CD4-positive, alpha-beta T cell treated with Interleukin-15 for 1 hour (primary cell): ENCODE measurements at places on chromosomes 2 and 18.

- DNase-seq: no peak
Observed at GRCh38 chr2:237863102-237863511, 3.7 kb downstream of the RAMP1 start.

DNA sequence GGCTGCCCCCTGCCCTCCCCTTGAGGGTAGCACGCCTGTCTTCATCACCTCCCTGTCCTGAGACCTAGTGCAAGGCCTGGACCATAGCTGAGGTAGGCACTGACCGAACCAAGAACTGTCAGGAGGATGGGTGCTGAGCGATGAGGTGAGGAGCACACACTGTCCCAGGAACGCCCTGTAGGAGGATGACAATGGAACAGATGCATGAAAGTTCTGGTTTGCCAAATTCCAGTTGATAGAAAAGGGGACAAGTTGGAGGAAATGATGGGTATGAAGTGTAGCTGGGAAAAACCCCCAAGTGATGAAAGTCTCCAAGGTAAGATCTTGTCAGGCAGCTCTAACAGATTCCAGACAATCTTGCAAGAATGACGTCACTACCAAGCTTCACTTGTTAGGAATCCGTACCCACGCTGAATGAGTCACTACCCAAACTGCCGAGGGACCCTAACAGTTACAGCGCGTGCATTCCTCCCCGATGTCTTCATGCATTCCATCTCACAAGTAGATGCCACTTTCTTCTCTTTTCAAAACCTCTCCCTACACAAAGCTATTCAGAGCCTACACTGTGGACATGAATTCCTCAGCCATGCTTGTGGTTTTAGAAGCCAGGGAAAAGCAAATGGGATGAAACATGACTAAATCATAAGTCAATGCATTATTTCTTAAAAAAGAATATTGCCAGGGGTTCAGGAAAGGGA lies 27.6 kb downstream of the MRPL33 start:
- DNase-seq: no peak

DNA sequence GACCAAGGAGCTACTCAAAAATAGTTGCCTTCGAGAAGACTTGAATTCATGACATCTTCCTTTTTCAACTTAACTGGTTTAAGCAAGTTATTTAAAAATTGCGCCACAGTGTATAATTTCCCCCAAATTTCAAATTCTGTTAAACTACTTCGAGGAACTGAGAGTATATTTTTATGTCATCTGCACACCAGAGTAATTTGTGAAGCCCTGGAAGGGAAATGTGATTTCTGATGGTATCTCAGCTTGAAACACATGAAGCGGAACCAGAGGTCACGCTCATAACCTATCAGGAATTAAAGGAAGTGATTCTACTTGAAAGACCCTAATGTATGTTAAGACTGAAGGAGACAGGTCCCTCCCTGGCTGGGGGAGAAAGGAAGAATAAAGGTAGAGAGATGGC lies 33.9 kb upstream of the DARS1 start:
- DNase-seq: no peak

DNA sequence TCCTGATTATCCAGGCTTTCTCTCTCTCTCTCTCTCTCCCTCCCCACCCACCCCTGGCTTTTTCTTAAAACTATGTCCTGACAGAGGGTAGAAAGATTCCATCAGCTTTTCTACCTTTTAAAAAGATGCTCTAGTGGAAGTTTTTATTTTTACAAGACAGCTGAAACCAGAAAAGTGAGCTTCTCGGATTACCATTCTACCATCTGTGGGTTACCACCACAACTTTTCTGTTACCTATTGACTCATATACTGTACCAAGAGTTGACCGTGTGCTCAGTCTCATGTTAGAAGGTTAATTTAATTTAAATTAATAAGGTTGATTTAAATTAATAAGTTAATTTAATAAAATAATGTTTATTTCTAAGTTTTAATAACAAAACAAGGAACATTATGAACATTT lies 137.6 kb downstream of the UPP2 start:
- no peak for DNase-seq

DNA sequence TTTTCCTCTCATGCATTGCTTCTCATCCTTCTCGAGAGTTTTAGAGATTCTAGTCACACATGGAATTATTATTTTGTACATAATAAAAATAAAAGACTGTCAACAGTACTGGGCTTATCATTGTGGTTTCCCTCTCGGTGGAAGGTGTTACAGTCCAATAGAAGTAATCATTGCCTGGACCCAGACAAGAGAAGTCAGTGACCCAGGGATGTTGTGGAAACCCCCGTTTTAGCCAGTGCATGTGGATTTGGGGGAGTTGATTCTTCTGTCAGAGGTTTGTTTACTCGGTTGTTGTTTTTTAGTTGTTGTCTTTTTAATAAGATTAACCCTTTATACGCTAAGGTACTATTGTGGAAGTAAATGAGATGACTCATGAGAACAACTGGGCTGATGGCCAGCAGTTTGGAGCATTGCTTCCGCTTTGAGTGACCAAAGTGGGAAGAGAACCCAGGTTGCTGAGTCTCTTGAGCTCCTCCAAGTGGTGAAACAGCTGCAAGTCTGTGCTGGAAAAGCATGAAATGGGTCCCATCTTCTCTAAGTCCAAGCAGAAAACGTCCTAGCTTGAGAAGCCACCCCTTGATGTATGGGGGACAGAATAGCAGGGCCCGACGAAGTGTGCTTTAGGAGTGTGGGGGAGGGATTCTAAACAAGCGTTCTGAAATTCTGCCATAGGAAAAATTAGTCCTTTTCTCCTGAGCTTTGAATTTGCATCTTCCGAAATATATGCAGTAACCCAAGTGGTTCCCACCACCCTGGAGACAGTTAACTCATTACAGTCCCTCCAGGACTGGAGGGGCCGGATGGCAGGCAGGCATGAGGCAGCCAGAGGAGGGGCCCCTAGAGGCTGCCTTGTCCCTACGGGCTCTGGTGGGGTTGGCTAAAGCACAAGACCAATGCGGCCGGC lies 61.8 kb upstream of the GPR45 start:
- DNase-seq: no peak

GRCh38 chr2:71846669-71847291 lies 300.9 kb downstream of the CYP26B1 start:
- no peak for DNase-seq

DNA sequence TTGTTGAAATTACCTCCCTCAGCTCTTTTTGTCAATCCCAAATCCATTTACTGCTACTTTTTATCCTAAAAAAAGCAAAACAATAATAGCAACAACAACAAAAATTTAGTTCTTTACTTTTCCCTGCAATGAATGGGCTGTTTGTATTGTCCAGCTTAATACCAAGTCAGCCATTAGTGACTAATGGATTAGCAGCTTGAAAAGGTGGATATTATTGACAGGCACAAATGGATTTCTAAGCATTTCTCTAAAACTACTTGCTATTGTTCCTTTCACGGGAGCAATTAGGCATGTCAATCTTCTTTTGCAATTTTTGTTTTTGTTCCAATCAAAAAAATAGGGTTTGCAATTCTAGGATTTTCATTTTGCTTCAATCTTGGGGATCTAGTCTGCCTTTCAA lies 32.1 kb upstream of the SPAG16 start:
- no peak for DNase-seq

DNA sequence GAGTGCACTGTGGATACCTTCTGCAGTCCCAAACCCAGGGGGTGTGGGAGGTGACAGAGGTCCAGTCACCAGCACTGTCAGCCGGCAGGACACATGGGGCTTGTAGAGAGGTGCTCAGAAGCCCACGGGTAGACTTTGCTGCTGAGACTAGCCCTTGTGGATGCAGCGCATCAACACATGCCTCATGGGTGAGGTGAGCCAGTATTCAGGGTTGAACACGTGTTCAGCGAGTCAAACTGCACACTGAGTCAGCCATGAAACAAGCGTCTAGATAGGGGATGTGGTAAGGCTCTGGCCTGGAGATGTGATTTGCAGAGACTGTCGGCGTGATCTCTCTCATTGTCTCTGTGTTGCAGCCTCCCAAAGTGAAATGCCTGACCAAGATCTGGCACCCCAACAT lies 35.8 kb upstream of the SCLY start:
- DNase-seq: no peak

- no peak for DNase-seq
Observed at GRCh38 chr2:96072746-96073145, 38.0 kb upstream of the GPAT2 start.

DNA sequence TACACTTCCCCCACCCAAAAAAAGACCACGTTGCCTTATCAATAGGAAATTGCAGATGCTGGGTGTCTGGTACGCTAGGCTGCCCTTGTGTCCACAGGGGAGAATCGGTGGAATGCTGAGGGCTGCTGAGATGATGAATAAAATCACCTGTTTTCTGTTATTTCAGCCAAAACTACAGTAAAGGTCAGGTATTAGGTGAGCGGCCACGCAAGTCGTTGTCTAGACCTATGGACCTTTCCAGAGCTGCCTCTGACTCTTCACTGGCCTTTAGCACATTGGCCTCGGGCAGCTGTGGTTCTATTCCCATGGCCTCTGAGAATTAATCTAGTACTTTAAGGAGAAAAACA lies 89.6 kb downstream of the MTCL1 start:
- no peak for DNase-seq

GRCh38 chr18:56202678-56203077 lies 435.7 kb downstream of the TXNL1 start:
- no peak for DNase-seq

- DNase-seq: no peak
Observed at GRCh38 chr18:10432781-10433180, 21.7 kb upstream of the APCDD1 start.

DNA sequence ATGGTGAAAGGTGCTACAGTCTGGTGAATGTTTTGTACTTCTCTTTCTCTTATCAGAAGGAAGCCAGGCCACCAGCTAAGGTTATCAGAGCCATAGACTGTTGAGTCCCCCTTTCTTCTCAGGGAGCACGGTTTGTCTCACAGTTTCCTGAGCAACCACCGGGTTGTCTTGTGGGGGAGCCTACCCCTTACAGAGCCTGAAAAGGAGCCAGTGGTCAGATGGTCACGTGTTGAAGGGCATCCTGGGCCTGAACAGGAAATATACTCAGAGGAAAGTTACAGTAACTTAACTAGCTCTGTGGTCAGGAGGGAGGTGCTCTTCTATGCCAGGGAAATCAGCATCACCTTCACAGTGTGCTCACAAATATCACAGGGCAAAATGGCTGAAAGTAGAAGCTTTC lies 11.6 kb downstream of the CD28 start:
- DNase-seq: peak; percentile 65

DNA sequence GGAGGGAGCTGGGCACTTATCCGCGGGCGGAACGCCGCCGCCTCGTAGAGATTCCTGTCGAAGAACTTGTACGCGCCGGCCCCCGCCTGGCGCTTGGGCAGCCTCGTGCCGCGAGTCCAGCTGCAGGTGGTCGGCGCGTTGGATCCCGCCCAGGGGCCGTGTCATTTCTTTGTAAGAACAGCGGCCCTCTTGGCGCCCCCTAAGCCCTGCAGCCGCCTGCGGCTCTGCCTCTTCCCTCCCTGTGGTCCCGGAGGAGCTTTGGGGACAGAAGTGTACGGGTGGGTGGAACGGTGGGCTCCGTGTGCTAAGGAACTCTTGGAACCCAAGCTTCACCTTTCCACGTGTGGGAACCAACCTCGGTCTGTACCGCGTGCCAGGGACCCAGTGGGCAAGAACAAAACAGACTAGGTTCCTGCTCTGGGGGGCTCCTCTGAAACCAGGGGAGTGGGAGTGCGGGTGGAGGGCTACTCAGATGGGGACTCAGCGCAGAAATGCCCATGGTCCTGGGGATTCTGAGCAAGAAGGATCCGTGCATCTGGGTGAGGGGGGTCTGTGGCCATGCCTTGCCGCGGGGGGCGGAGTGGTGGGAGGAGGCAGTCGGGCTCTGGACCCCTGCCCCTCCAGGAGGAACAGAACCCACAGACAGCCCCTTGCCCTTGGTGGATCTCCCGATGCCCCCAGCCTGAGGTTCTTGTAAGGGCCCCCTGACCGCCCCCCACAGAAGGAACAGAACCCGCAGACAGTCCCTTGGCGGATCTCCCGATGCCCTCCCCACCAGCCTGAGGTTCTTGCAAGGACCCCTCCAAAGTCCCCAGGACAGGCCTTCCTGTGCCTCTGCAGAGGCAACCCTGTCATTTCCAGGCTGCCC lies 1.5 kb downstream of the GPC1 start:
- DNase-seq: no peak

GRCh38 chr18:11514267-11514666 lies 95.1 kb upstream of the SLC35G4 start:
- no peak for DNase-seq

GRCh38 chr2:140747090-140747489 lies 1383.7 kb downstream of the LRP1B start:
- no peak for DNase-seq

- no peak for DNase-seq
Observed at GRCh38 chr2:216181351-216181750, 72.2 kb downstream of the XRCC5 start.

DNA sequence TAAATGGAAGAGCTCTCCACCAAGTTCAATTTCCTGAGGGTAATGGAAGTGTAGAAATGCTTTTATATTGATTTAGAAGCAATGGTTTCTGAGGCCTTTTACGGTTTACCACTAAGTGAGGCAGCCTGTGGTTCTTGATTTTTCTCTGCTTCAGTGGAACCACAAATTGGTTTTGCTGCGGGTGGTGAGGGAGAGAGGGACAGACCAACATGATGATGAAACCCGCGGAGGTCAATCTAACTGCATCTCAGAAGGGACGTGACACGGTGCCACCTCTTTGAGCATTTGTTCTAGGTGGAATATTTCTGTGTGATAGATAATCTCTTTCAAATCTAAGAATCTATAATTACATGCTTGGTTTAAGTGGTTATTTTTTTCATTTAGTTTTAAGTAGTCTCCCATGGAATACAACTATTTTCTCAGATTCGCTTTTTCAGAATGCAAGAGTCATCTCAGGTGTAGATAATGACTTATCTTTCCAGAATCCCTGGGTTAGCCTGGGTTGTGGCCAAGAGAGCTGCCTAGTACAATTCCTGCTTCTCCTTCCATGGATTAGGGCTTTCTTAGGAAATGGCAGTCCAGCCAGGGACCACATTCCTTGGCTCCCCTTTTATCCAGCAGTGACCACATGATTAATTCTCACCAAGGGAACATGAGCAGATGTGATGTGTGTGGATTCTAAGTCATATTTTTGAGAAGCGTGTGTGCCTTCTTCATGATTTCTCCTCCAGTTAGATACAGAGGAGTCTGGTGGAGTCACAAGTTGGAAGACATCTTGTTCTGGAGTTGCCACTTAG lies 52.5 kb downstream of the KCNE4 start:
- no peak for DNase-seq

DNA sequence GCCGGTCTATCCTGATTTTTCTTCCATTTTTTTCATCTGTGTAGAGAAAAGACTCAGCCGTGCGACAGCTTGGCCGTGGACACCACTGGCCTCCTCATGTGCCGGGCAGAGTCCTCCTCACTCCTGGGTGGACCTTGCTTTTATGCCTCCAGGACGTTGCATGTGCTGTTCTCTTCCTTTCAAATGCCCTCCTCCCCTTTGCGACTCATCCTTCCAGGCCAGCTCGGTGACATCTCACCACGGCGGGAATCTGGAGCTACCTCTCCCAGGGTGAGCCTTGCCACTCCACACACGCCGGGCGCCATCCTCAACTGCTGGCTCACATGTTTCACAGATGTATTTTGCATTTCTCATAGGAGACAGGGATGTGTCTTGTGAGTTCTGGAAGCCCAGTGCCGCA lies 198.5 kb upstream of the HDAC4 start:
- no peak for DNase-seq

- peak; percentile 22 for DNase-seq
Observed at GRCh38 chr2:113225263-113226259, 51.8 kb downstream of the PSD4 start.
